ENCODE measurements at places on chromosomes 16 and 17. TPM values are rescaled to one million over a fixed set of nuclear protein-coding genes. Genes with fewer than 3 reads are reported as not detected.

ZFHX3 gene
- total RNA-seq, result 1.6 TPM

C17orf78 gene
- total RNA-seq, result not detected

CCL11 gene
- not detected for total RNA-seq

NKIRAS2 gene
- total RNA-seq, result 65.6 TPM

- no peak for DNase-seq
Measured at GRCh38 chr17:65328567-65328966, 191.4 kb downstream of the RGS9 start.

- DNase-seq, result peak; percentile 71
Measured at GRCh38 chr16:15879255-15879811, 9.1 kb downstream of the CEP20 start.

DNA sequence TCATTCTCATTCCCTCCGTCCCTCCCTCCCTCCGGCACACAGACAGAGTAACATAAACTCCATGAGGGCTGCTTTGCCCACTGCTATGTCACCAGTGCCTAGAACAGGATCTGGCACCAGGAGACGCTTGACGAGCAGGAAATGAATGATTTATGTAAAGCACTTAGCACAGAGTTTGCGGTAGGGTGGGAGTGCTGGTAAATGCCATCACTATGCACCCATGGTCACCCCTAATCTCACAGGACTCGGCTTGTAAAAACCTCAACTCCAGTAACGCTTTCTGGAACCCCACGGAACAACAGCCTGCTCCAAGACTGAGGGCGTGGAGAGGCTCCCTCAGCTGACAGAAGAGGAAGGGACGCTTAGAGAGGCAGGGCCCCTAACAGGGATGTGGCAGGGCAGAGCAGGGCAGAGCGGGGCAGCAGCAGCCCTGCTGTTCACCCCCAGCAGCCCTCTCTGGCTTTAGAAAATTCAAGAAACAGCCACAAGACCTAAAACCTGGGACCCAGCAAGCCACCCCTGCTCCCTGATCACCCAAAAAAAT is 156.9 kb downstream of the C16orf78 start:
- no peak for DNase-seq

DNA sequence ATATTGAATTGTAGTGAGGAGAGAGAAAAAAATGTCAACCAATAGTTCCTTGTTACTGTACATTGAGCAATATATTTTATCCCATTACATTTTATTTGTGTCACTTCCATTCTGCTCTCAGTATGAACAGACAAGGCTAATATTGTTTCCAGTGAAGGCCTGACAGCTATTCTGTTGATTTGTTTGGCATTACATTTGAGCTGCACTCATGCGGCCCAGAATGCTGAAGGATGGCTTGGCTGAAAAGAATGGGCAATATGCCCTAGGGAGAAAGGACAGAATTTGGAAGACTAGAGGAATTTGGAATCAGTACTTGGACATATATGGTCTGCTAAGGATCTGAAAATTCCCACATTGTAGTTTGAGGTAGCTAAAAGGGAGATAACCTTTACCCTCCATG is 1294.4 kb downstream of the CDH8 start:
- DNase-seq, result no peak

DNA sequence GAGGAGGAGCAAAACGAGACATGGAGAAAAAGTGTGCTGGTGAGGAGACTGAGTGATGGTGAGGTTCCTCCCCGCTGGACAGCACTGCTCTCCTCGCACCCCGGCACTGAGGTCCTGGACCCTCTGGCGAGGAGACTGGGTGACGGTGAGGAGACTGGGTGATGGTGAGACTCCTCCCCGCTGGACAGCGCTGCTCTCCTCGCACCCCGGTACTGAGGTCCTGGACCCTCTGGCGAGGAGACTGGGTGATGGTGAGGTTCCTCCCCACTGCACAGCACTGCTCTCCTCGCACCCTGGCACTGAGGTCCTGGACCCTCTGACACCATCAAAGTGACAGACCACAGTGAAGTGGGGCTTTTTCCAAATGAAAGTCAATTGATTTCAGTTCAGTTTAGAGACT is 10.9 kb downstream of the PITPNA start:
- DNase-seq, result no peak

- DNase-seq, result no peak
Measured at GRCh38 chr16:20838240-20838639, 31.9 kb downstream of the REXO5 start.

DNA sequence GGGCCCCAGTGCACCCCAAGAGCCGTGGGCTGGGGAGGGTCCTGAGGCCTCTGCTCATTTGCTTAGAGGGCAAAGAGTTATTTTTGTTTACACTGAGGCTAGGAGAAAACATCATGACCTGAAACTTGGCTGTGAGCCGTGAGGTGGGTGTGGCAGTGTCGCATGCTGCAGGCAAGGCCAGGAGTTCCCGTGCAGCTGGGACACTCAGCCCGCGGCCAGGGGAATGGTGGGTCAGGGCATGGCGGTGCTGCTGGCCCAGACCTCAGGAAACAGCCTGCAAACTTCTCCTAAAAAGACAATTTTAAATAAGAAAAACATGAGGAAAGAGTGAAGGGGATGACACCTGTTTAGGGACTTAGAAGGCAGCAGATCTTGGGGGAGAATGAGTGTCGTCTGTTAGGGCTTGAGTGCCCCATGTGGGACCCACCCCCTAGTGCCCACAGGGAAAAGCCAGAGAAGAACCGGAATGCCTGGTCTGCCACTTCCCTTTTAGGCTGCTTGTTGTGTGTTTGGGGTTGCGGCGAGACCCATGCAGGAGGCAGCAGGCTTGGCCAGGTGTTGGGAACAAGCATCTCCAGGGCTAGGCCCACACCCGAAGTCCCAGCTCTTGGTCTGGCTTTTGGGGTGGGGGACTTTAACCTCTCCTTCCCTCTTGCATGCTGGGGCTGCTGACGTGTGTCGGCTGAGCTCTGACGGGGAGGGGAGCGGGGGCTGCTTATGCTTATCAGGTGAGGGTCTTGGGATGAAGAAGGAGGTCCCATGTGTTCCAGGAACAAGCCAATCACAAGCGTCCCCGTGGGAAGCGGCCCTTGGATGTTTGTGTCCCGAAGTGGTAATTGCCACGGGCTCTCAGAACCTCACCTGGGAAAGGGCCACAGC is 80.9 kb upstream of the GNG13 start:
- no peak for DNase-seq

Data from Caki2 (cell line).